Fibroblast of lung (primary cell): ENCODE measurements at places on chromosomes 7 and 10. TPM values are rescaled to one million over a fixed set of nuclear protein-coding genes. Genes with fewer than 3 reads are reported as not detected.

Gene VAX1
- not detected in 2 replicates for total RNA-seq

- DNase-seq = peak; percentile 38
Measured at GRCh38 chr7:141737118-141737835, 881 bp upstream of the SSBP1 start.

DNA sequence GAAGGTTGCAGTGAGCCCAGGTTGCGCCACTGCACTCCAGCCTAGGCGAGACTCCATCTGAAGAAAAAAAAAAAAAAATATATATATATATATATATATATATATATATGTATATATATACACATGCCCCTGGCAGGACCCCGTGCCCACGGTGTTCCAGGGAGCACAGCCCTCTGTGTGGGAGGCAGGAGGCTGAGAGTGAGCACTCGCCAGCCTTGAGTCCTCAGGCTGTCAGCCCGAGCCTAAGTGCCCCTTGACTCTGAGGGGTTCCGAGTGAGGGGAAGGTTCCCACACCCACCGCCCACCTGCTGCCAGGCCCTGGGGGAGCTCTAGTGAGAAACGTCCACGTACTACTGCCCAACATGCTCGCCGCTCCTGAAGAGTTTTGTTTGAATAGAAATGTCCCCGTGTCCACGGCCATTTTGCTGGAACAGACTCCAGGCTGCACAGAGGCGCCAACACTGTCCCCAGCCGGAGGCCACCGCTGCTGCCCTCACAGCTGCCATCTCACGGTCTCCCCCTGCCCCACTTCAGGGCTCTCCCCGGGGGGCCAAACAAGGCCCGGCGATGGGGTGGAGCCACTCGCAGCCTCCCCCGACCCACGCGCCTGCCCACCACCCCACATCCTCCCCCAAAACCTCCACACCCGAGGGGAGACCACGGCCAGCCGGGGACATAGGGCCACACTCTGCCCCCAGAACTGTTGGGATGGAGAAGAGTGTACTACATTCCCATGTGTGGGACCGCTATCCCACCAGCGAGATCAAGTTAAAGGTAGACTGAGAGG, 62.8 kb upstream of the EBF3 start:
- DNase-seq = no peak

DNA sequence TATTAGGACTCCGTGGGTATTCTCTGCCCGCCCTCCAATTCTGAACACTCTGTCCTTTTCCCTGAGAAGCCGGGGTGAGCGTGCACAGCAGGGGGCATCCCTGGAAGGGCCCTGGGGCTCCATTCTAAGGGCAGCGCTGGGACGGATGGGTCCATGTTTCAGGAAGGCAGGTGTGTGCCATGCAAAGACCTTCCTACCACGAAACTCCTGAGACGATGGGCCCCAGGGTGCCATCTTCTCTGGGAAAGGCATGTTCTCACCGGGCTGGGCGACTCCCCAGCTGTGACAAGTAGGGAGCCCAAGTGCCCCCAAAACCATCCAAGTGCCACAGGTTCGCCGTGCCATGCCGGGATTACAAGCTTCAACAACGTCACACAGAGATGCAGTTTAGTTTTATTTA, 256.7 kb downstream of the DNAJB6 start:
- DNase-seq = no peak

- no peak for DNase-seq
Measured at GRCh38 chr7:68678196-68678595, 920.1 kb upstream of the AUTS2 start.

DNA sequence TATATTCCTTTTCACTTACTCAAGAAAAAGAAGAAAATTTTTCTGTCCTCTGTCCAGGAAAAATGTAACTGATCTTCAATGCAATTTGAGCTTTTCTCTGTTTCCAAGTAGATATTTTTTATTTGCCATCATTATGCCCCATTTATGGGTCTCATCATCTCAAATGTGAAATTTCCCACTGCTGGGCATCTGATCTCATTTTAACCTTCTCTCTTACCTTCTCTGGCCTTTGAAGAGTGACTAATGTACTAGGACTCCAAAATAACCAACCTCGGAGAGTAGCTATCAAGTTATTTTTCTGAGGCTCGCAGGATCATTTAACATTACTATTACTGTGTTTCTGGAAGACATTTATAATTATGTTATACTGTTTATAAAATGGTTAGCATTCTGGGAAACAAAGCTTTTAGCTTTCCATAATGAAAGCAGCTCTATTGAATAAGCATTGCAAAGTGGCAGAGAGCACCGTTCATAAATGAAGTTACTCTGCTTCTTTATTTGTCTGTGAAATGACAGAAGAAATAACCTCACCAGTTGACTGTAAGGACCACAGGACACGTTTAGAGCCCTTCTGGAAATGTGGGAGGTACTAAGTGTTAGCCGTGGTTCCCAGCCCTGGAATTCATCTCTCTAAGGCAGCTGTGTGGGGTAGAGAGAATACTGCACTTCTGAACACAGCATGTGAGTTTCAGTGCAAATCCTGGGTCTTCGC, 33.3 kb upstream of the NMT2 start:
- DNase-seq = peak; percentile 18

GRCh38 chr7:93117327-93117726, 452 bp downstream of the SAMD9 start:
- DNase-seq = peak; percentile 1

DNA sequence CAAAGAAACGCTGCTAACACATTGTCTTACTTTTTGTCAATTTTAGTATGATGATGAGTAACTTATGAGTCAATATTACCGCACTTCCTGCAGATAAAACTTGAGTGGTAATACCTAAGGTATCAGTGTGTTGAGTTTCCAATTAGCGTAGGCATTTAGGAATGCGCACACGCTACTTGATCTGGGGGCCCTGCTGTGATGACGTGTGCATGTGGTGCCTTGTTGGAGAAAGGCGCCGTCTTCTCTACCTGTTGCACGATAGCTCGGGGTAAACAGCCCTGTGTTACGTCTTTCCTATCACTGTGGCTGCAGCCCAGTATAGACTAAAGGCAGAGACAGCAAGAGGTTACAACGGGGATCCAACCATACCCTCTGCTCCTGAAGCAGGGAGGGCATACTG, 476.8 kb upstream of the ADARB2 start:
- DNase-seq = peak; percentile 94

- no peak for DNase-seq
Measured at GRCh38 chr10:101221963-101222531, 7.2 kb downstream of the LBX1 start.
